ENCODE measurements at places on chromosomes 13 and 19.

- DNase-seq = no peak
Measured at GRCh38 chr19:5628461-5628860, 5.6 kb downstream of the SAFB start.

- DNase-seq = no peak
Measured at GRCh38 chr19:2148482-2149135, 2.8 kb downstream of the AP3D1 start.

GRCh38 chr13:74306496-74306895 is 172.3 kb upstream of the KLF12 start:
- no peak for DNase-seq

- peak; percentile 40 for DNase-seq
Measured at GRCh38 chr19:535017-535835, 3.7 kb downstream of the CDC34 start.

GRCh38 chr13:51821606-51822005 is 17.6 kb upstream of the DHRS12 start:
- no peak for DNase-seq

DNA sequence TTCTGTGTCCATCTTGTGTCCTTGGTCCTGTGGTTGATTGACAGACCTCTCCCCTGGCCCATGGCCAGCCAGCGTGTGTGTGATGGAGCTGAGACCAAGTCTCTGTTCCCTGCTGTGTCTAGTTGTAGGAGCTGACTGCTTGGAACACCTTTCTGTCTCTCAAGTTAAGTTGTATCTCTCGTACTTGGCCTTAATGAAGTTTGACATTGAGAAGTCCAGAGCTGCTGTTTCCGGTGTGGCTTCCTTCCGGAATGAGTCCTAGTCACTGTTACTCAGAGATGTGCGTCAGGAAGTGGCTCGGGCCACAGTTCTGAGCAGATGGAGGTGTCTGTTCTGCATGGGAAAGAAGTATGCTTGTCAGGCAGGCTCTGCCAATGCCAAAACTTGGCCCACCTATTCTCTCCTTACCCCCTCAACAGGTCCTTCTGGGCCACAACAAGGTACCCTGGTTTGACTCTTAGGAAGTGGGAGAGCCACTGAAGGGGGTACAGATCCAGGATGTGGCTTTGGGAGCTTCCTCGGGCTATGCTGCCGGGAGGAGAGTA is 54.3 kb downstream of the GATAD2A start:
- DNase-seq = no peak

GRCh38 chr19:8212212-8212611 is 3.0 kb downstream of the CERS4 start:
- no peak for DNase-seq

GRCh38 chr13:79703772-79704171 is 222.8 kb downstream of the NDFIP2 start:
- DNase-seq = no peak

DNA sequence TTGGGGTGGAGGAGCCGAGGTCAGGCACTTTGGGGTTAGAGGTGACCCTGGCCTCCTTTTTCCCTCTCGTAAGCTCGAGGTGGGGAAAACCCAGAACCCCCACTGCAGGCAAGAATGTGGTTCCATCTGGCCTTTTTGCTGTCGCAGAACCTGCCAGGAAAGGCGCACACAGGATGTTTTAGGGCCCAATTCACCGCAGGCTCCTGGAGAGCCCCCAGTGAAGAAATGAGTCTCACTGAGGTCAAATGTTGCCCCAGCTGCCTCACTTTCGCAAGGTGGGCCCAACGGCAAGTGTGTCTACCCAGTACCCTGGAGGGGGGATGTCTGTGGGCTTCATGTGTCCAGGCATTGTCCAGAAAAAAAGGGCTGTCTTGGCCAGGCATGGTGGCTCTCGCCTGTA is 61.8 kb downstream of the PEX11G start:
- no peak for DNase-seq

DNA sequence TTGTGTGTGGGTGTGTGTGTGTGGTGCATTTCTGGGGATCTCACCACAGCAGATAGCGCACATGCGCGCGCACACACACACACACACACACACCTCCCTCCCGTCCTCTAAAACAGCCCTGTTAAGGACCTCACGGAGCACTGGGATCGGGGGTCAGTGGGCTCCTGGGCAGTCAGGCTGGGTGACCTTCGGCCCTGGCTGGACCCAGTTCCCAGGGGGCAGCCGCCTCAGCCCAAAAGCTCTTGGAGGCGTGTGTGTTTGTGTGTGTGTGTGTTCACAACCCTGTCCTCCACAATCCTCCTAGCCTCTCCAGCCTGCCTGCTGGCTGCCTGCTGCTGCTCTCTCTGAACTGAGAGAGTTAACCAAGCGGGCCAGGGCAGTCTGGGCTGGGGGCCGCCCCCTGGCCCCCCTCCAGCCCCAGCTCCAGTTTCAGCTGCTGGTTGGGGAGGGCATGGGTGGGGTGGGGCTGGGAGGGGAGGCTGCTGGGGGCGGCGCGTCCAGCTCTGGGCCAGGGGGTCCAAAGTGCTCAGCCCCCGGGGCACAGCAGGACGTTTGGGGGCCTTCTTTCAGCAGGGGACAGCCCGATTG is at the start of gene FXYD1:
FXYD1 (plus strand) TSS at position 520 of the 588 bp plus-strand sequence. CDS start 1,256 bp downstream, outside the sequence.
- DNase-seq = no peak

GRCh38 chr19:54521022-54521859 is 18.6 kb downstream of the LAIR2 start:
- no peak for DNase-seq

- no peak for DNase-seq
Measured at GRCh38 chr13:106329941-106330340, 205.5 kb downstream of the EFNB2 start.

DNA sequence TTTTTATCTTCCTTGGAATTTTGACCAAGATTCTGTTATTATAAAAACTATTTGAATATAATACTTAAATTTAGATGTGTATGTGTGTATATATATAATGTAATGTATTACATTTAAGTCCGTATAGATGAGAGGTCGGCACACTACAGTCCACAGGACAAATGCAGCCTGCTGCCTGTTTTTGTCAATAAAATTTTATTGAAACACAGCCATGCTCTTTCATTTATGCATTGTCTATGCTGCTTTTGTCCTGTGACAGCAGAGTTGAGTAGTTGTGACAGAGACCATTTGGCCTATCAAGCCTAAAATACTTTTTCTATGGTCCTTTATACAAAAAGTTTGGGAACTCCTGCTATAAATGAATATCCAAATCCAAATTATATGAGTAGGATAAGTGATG is 69.7 kb downstream of the PCCA start:
- DNase-seq = no peak

DNA sequence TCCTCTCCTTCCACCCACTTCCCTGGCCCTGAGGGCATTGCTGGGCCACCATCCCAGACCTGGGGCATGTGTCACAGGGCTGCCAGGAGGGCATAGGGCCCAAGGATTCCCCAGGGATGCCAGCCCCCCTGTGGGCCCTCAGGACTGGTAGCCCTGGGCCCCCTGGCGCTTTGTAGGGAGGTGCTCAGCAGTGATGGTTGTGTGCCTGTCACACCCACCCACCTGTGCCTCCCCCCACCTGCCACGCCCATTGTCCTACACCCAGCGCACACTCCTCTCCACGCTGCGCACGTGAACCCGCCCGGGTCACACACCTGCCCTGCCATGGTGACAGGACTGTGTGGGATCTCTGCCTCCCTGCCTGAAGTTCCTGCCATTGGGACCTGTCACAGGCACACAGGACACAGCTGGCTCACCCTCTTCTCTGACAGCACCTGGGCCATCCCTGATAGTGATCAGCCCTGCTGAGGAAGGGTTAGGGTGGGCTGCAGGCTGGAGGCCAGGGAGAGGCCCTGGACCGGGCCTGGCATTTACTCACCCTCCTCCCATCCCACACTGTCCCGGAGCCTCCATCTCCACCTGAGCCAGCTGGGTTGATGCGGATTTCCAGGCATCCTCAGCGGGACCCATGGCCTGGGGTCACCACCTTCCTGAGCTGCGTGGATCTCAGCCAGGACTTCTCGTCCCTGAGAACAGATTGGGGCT is 23.9 kb downstream of the WTIP start:
- DNase-seq = no peak

- no peak for DNase-seq
Measured at GRCh38 chr13:100102042-100102441, 13.1 kb downstream of the PCCA start.

- DNase-seq = no peak
Measured at GRCh38 chr13:72316716-72317115, 410.7 kb downstream of the MZT1 start.

- DNase-seq = no peak
Measured at GRCh38 chr13:53152057-53152421, 123.4 kb downstream of the OLFM4 start.

DNA sequence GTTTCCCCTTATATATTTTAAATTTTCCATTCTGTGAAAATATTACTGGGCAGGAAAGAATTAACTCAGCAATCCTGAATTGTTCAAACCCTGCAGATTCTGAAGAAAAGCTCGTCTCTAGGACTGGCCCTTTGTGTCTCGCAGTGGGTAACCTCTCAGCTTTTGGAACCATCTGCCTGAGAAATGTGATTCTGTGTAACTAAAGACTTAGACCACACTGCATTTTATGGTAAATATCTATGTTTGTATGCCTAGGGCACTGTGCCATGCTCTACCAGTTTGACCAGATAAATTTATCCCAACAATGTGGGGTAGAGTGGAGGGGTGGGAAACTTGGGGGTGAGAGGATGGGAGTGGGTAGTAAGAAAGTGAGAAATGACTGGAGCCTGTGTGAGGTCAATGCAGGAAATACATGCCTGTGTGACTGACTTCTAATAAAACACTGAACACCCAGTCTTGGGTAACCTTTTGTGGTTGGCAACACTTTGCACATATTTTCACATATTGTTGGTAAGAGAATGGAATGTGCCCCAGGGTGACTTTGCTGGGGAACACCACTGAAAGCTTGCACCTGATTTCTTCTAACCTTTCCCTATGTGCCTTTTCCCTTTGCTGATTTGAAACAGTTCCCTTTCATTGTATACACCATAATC is 1181.9 kb downstream of the OLFM4 start:
- no peak for DNase-seq

DNA sequence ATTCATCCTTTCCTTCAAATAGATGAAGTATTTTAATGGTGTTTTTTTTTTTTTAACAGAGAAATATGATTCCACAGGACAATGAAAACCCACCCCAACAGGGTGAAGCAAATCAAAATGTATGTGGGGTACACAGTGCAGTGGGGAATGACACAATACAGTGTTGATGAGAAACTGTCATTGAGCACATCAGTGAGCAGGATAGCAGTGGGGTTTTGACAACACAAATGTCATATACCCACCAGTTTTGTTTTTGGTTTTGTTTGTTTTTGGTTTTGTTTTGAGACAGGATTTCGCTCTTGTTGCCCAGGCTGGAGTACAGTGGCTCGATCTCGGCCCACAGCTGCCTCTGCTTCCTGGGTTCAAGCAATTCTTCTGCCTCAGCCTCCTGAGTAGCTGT is 29.2 kb downstream of the ZNF844 start:
- DNase-seq = no peak

DNA sequence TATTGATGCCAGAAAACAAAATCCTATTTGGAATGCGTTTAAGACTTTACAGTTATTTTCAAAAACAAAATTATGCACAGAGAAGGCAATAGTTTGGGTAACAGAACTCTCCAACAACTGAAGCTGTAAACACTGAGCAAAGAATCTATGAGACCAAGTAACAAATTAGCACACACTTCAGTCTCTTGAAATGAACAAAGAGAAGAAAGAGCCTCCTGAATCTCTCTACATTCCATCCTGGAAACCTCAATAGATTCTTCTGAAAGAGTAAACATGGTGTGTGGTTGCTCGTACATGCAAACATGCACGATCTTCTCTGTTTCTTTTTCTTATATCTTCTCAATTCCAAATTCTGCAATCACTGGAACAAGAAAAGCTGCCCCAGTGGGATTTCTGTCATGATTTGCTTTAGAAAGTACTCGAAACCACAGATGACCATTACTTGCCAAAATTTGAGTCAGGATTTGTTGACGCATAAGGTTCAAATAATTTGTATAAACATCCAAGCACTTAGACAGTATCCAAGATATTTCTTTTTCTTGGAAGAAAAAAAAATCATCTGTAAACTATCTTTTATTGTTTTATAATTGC is 137.9 kb upstream of the DACH1 start:
- no peak for DNase-seq
